Activated T-cell treated with anti-CD3 and anti-CD28 coated beads for 24 hours (primary cell): ENCODE measurements at places on chromosomes 12 and 14.

DNA sequence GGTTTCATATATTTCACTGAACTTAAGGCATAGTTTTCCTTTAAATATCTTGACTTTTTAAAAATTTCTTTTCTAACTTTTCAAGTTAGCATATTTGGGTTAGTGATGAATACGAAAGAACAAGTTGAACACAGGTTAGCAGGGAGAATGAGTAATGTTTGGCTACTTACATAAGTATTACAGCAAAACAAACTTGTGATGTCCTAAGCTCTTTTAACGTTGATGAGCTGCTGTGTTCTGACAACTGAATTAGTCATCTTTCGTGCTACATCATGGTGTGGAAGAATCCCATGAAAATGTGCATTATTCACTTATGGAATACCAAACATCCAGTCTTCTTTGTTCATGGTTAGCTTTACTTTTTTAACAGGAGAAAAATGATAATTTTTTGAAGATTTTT lies 36.3 kb upstream of the PDZRN4 start:
- DNase-seq: no peak

- no peak for DNase-seq
Measured at GRCh38 chr14:61567838-61568571, 127.3 kb upstream of the HIF1A start.

DNA sequence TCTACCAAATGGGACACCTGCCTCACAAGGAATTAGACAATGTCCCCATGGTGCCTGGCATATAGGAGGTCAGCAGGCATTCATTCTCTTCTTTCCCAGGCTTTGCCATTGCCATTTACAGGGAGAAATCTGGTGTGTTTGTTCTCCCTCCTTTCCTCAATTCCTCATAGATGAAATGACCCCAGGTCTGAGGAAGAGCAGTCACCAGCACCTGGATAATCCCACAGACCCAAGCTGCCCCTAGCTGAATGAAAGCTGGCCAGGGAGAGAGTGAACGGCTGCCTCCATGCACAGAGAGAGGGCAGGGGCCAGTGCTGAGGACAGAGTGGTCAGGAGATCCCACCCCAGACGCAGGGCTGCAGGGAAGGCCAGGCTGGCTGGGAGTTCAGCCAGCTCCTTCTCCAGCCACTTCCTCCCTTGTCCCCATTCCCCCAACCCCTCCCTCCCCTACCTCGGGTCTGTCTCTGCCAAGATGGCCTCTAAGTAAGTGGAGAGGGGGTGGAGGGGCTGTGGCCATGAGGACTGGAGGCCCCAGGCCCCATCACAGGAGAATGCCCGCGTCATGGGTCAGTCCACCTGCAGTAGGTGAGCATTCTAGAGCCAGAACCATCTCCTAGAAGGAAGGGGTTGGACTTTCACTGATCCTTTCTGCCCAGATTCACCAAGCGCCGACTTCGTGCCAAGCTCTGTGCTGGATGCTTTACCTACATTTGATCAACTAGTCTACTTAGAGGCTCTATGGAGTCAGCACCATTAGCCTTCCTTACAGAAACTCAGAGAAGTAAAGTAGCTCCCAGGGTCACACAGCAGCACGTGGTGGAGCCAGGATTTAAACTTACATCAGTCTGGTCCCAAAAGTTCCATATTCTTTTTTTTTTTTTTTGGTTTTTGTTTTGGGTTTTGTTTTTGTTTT lies 2.0 kb upstream of the KRT4 start:
- DNase-seq: no peak

- no peak for DNase-seq
Measured at GRCh38 chr12:89959179-89959578, 250.5 kb upstream of the ATP2B1 start.

GRCh38 chr14:32023540-32023939 lies 53.6 kb upstream of the ARHGAP5 start:
- DNase-seq: no peak

- DNase-seq: peak; percentile 60
Measured at GRCh38 chr14:100640471-100641273, 53.5 kb upstream of the BEGAIN start.

- DNase-seq: no peak
Measured at GRCh38 chr12:115623764-115624334, 653.6 kb downstream of the MED13L start.

- DNase-seq: no peak
Measured at GRCh38 chr14:23512156-23512555, 39.4 kb downstream of the ZFHX2 start.

DNA sequence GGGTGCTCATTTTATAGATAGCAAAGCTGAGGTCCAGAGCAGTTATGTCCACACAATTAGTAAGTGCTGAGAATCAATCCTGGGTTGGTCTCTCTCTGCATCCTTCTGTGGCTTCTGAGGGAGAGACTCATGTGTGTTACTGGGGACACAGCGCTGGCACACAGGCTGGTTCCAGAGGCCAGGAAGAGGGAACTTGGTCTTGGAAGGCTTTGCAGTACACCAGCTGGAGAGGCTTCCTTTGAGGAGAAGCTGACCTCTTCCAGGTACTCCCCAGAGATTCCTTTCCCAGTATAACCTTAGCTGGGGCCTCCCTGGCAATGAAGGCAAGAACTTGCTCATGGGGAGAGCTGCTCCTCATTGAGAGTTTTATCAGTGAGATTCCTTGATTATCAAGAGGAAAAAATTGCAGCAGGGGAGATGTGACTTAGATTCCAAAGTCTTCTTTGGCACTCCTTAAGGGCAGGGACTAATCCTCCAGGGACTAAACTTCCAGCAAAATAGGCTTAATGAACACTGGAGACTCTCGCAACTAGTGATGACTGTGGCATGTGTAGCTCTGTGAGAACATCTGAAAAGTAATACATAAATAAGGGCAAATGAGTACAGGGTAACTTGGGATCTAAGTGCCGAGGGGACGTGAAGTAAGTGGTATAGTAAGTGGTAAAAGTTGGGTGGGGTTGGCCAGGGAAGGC lies 13.9 kb upstream of the KRT80 start:
- DNase-seq: no peak

- no peak for DNase-seq
Measured at GRCh38 chr12:49952391-49953055, 2.0 kb downstream of the AQP2 start.

DNA sequence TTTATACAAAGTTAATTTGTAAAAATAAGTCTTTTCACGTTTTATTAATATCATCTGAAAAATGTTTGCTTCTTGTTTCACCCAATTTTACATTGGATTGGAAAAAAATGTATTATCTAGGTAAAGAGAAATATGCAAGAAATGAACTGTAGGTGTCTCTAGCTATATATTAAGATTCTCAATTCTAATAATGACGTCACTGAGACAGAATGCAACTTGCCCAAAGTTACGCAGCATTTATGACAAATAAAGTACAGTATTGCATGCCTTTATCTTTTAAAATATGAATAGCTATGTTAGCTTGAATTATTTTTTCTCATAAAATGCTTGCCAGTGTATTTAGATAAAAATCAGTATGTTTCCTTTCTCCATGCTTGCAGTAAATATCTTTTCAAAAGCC lies 728.8 kb downstream of the RERGL start:
- DNase-seq: no peak

DNA sequence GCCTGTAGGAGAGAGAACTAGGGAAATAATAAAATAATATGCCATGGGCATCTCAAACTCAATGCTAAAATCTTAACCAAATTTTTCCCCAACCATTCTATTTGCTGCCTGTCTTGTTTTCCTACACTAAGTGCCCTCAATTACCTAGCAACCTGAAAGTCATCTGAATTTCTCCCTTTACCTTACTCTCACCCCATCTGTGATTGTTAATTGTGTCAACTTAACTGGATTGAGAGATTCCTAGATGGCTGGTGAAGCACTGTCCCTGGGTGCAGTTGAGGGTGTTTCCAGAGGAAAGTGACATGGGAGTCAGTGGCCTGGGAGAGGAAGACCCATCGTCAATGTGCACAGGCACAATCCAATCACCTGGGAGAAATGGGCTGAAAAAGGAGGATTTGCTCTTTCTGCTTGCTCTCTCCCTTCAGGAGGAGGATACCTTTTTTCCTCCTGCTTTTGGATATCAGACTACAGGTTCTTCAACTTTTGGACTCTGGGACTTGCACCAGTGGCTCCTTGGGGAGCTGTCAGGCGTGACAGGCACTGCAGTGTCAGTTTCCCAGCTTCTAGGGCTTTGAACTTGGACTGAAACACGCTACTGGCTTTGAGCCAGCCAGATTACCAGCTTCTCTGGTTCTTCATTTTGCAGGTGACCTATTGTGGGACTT lies 100.1 kb downstream of the PPP1R12A start:
- no peak for DNase-seq

- DNase-seq: no peak
Measured at GRCh38 chr12:65229441-65229840, 49.0 kb upstream of the MSRB3 start.

DNA sequence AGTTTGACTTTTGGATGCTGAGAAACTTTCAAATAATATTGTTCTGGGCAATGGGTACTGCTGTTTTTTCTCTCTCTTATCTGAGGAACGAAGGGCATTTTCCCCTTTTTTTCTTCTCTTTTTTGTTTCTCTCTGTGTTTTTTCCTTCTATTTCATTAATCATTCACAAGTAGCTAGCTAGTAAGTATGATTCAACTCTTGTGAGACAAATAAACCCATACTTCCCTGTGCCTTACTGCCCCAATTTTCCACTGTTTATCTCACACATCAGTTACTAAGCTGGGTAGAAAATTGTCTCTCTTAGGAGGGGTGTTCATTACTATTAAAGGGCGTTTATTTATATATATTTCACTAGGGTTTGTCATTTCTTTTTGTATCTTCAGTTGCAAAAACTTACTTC lies 437.6 kb downstream of the RERGL start:
- no peak for DNase-seq

GRCh38 chr12:53224897-53225634 lies 6.9 kb downstream of the RARG start:
- DNase-seq: no peak

DNA sequence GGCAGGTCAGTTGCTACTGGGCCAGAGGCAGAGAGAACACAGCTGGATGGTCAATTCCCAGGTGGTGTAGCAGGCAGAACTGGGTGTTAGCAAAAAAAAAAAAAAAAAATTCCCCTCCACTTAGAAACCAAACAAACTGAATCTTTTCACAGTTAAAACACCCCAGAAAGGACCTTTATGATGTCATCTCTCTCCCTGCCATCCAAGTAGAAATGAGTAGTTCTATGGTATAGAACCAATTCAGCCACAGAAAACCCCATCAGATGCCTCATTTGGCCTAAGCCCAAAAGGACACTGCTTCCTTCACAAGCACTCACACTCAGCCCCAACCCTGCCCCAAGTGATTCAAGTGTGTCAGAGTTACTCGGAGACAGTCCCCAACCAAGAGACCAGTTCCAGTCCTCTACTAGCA lies 230.8 kb downstream of the DPF3 start:
- no peak for DNase-seq

GRCh38 chr12:95551913-95552516 lies 739 bp upstream of the USP44 start:
- no peak for DNase-seq

DNA sequence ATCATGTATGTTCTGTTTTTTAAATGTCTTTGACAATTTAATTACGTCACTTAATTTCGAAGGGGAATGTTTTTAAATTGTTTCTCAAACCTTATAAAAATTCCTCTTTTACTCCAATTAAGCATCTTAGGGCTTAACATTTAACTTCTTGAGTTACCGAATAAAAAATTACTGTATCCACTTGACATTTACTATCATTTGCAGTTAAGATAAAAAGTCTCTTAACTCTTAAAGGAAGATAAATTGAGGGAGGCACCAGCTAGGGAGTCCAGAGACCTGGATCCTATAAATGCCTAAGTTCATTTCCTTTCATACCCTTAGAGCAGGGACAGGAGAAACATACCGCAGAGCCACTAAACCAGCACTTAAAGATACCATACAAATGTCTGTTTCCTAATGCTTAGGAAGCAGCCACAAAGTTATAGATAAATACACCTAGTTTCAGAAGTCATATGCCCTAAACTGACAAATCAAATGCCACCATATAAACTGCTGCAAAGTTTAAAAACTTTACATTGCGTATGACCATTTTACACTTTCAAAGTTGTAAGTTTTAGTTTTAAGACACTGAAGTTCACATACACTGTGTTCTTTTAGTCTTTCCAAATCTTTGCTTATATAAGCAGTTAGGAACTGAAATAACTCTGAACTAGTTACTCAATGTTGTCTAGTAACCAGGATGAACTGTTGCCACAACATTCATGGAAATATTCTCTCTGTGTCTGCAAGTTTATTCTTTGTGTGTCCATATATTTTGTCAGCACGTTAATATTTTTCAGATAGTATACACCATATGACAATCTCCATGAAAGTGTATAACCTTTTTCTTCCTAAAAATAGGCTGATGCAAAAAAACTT lies 71.2 kb downstream of the GALNT4 start:
- DNase-seq: no peak

GRCh38 chr12:121983536-121984210 lies 38.0 kb upstream of the BCL7A start:
- no peak for DNase-seq

- no peak for DNase-seq
Measured at GRCh38 chr14:94467728-94468520, 8.1 kb downstream of the SERPINA9 start.

GRCh38 chr12:120936197-120936596 lies 32.0 kb upstream of the SPPL3 start:
- DNase-seq: no peak

GRCh38 chr12:105322070-105322469 lies 8.4 kb upstream of the C12orf75 start:
- no peak for DNase-seq

DNA sequence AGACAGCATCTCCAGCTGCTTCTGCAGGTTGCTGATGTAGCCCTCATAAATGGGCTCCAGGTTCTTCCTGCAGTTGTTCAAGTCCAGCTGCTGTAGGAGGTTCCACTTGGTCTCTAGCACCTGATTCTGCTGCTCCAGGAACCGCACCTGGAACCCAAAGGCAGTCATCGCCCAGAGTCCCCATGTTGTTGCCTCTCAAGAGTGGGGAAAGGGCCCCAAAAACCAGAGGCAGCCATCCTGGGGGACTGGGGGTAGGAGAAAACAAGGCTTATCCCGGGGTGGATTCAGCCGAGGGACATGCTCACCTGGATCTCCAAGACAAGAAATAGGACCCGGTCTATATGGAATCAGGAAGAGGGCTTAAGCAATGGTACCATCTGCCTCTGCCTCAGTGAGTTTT lies 2.3 kb downstream of the KRT72 start:
- DNase-seq: no peak

DNA sequence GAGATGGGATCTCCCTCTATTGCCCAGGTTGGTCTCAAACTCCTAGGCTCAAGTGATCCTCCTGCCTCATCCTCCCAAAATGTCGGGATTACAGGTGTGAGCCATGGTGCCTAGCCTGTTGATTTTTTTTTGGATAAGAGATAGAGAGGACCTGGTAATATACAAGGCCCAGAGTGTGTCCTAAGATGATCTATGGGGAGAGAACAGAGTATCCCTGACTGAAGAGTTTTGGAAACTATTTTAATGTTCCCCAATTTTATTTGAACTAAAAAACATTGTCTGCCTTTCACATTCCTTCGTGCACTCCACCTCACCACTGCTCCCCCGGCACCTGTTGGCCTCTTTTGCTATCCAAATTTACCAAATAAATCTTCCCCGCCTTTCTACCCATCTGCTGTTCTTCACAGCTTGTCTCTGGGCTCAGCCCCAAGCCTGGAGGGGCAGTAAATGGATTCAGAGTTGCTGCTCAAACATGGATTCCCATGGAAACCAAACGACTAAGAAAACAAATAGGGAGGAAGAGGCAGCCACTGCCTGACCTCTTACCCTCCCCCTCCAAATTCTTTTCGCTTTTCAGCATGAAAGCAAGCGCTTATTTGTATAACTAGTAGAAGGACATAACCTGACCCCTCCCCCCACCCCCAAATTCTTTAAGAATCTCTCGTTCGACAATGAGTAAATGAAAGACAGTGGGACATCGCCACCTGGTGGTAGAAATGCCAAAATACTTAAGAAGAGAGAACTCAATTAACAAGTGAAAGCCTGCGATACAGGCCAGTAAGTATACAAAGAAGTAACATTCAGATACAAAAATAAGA lies 22.6 kb downstream of the OR10G3 start:
- DNase-seq: peak; percentile 72
